ENCODE measurements at places on chromosomes 3 and 15.

- DNase-seq = peak; percentile 3
These were observed 87.0 kb downstream of the SV2B start for GRCh38 chr15:91186904-91187656.

DNA sequence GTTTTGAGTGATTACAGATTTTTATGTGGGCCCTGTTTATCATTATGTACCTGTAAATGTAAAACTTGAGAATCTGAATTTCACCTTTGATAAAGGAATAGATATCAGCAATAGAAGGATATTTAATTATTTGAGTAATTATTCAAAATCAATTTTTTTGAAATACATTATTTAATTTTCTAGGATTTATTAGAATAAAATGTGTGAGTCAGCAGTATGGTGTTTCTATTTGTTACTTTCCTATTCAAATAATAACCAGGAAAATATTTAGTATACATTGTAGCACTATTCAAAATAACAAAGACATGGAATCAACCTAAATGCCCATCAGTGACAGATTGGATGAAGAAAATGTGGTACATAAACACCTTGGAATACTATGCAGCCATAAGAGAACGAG lies 22.1 kb downstream of the CAPN7 start:
- DNase-seq = no peak

- DNase-seq = no peak
These were observed 66.8 kb downstream of the GREM1 start for GRCh38 chr15:32784581-32784980.

GRCh38 chr15:69034352-69034751 lies 19.9 kb downstream of the NOX5 start:
- peak; percentile 79 for DNase-seq

GRCh38 chr15:75335705-75336355 lies at the start of gene COMMD4:
Gene COMMD4 (plus strand): TSS chr15:75336063. CDS start chr15:75336090, 27 bp downstream.
- DNase-seq = peak; percentile 81

DNA sequence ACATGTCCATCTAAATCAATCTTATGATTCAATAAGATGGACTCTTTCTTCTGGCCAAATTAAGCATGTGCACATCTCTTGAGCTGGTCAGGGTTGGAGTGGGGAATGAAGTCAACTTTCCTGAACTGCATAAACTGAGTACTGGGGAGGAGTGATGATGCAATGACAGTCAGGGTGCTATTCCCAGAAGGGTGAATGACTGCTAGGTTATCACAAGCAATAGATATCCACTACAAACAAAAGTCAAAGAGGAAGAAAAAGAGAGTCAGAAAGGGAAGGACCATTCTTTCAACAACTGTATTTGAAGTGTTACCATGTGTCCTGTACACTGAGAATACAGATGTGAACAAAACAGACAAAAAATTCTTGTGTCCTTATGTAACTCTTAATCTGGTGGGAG lies 70.0 kb downstream of the ALCAM start:
- no peak for DNase-seq

- DNase-seq = no peak
These were observed 1.2 kb upstream of the TCAIM start for GRCh38 chr3:44337248-44337785.

DNA sequence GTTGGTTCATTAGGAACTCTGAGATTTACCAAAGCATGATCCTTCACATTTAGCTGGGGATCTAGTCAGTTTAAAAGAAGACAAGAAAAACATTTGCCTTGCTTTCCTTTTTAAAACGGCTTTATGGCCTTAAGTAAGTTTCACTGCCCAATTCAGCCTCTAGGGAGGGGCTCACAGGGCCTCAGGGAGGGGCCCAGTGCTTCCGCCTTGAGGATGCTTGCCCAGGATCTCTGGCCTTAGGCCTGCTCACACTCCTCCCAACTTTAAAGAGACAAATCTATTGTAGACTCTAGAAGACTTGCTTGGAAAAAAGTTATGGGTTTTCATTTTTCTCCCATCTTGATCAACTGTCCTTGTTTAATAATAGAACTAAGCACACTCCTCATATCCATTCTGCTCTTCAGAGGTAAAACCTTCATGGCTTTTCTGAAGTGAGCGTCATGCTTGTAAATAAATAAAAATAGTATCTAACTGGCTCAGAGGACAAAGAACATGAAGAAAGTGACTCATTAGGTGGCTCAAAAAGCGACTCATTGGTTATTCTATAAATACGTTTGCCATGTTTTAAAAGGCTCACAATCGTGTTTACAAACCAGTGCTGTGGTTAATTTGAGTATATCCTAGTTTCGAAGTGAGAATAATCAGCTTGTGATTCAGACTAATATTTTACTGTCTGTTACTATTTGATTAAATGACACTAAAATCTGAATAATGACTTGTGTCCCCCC lies 13.7 kb downstream of the PDHB start:
- no peak for DNase-seq

DNA sequence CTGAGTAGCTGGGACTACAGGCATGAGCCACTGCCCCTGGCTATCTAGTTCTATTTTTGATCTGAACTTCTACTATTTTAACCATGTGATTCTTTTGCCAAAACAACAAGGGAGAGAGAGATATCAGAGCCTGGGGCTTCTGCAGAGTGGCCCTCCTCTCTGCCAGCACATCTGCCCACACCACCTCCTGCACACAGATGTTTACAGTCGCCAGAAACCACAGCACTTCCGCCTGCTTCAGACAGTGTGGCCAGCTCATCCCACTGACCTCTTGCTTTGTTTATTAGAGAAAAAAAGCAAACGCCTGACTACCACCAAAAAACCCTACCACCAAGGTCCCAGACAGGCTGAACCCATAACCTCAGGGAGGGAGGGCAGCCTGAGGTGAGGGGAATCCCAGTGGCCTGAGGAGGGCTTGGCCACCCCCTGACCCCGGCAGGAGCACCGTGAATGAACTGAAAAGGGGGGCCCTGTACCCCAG lies 85.9 kb upstream of the ABHD2 start:
- no peak for DNase-seq

DNA sequence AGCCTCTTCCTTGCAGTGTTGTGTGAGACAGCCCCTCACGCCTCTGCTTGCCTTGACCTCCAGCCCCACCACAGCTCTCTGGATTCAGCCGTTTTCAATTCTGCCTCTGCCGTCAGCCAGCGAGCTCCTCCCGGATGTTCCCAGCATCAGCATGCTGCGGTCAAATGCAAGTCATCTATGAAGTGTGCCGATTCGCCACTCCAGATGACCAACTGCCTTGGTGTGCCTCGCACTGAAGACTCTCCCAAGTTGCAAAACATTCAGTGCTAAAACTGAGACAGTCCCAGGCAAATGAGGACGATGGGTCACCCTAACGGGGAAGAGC lies 30.6 kb upstream of the RASA2 start:
- no peak for DNase-seq

DNA sequence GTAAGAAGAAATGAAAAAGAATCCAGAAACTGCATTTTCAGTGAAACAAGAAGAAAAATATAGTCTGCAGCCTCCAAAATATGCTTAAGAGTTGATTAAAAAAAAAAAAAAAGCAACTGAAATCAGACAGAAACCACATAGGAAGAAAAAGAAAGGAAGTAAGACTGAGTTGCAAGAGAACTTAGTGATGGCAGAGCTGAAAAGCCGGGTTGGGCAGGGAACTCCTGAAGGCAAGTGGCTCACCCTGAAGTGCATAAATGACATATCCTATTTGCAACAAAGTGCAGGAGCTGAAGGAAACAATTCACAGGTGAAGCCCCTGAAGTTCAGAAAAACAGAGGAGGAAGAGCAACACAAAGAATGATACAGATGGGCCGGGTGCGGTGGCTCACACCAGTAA lies 108.8 kb upstream of the SLC25A36 start:
- no peak for DNase-seq

DNA sequence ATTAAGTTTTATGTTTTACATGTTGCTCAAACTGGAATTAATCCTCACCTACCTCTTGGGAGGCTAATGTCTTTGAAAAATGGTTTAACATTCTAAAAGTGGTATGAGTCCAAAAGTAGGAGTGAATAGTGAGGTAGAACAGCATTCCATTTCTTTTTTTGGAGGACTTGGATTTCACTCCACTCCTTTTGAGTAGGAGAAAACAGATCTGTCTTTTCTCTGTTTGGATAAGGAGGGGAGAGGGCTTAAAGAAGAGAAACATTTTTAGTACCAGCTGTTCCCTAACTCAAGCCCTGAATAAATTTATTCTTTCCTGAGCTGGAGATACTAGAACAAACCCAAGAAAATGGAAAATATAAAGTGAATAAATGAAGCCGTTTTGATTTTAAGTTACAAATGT lies 687.9 kb downstream of the MECOM start:
- DNase-seq = no peak

- no peak for DNase-seq
These were observed 74.6 kb upstream of the GOLGA8J start for GRCh38 chr15:30008156-30008555.

- DNase-seq = no peak
These were observed 18.0 kb upstream of the DNAJC13 start for GRCh38 chr3:132399054-132399929.

DNA sequence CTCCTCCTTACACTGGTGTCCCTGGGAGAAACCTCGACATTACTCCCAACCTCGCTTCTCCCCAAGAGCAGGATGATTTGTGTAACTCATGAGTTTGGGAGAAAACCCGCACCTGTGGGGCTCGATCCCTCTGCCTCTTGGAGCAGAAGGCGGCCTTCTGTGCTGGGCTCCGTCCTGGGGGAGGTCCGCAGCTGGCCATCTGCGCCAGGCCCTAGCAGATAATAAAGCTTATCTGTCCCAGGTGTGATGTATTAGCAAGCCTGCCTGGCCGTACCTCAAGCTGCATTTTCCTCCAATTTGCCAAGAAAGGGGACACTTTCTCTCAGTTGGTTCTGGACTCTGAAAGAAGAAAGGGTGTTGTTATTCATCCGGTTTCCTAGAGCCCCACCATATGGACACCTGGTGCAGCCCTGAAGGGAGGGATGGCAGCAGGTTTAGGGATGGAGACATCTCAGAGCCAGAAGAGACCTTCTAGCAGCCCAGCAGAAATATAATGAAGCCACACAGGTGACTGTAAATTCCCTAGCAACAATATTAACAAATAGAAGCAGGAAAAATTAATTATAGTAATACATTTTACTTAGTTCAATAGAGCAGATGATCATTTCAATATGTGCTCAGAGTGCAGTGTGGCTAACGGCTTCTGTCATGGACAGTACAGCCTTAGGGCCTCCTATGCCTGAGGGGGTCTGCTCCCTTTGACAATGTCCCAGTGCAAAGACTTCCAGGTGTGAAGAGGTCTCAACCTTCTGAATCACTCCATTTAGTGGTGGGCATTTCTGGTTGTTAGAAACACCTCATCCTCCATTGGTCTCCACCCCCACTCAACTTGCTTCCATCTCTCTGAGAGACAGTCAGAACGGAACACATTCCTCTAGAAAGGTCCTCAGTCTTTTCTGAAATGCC lies 94.8 kb downstream of the CPN2 start:
- DNase-seq = no peak

- no peak for DNase-seq
These were observed 310.6 kb downstream of the CACNA2D3 start for GRCh38 chr3:54432975-54433374.

GRCh38 chr15:93943586-93943985 lies 287.8 kb upstream of the MCTP2 start:
- no peak for DNase-seq

DNA sequence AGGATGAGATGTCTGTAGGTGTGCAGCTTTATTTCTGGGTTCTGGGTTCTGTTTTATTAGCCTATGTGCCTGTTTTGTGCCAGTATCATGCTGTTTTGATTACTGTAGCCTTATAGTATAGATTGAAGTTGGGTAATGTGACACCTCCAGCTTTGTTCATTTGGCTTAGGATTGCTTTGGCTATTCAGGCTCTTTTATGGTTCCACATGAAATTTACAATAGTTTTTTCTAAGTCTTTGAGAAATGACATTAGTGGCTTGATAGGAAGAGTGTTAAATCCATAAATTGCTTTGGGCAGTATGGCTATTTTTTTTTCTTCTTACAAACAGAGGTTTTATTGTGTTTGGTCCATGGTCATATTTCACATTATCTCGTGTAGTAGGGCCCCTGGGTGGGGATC lies 285.8 kb upstream of the GADL1 start:
- DNase-seq = no peak

DNA sequence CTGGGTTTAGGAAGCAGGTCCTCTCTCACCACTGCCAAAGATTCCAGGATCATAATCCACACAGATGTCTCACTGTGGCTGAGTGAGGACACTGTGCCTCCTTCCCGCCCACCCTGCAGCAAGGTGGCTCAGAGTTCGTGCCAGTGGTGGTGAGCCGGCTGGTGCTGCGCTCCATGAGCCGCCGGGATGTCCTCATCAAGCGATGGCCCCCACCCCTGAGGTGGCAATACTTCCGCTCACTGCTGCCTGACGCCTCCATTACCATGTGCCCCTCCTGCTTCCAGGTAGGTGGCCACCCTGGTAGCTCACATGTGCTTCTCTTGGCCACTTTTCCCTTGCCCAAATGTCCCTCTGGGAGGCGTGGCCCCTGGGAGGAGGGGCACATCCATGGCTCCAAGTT lies 9.0 kb upstream of the RHO start:
- DNase-seq = no peak

- no peak for DNase-seq
These were observed 11.2 kb downstream of the ATP8B4 start for GRCh38 chr15:50107591-50108408.

DNA sequence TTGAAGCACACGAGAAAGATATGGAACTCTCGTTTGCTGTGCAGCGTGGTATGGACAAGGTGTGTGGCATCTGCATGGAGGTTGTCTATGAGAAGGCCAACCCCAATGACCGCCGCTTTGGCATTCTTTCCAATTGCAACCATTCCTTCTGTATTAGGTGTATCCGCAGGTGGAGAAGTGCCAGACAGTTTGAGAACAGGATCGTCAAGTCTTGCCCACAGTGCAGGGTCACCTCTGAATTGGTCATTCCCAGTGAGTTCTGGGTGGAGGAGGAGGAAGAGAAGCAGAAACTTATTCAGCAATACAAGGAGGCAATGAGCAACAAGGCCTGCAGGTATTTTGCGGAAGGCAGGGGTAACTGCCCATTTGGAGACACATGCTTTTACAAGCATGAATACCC lies 1.2 kb downstream of the MKRN3 start:
- DNase-seq = no peak

DNA sequence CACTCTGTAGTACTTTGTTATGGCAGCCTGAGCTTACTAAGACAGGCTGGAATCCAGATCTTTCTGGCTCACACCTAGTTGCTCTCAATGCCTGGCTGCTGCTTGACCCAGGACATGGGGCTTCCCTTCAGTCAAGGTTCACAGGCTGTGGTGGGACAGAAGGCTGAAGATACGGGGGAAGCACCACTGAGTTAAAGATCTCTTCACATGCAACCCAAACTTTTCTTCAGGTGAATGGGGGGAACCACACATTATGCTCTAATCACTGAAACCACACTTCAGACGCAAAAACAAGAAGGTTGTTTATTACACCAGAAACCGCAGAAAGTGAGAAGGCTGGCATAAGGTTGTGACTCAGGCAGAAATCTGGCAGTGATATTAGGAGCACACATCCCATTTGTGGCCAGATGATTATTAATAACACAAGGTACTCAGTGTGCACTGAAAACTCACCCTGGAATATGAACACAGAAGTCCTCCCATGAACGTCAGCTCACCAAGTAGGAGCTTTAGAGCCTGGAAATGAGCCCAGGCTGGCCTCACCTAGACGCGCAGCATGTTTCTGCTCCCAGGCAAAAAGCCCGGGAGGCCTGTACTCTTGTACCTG lies 230.5 kb upstream of the CHRNA7 start:
- DNase-seq = no peak
